Activated CD4-positive, alpha-beta T cell treated with anti-CD3 and anti-CD28 coated beads for 48 hours (primary cell): ENCODE measurements at places on chromosomes 12 and 14.

- no peak for DNase-seq
Measured at GRCh38 chr12:49675137-49675536, 32.1 kb downstream of the FMNL3 start.

GRCh38 chr14:97233319-97233985 lies 436.3 kb downstream of the VRK1 start:
- DNase-seq: no peak

- no peak for DNase-seq
Measured at GRCh38 chr14:102200690-102201352, 61.1 kb downstream of the WDR20 start.

- no peak for DNase-seq
Measured at GRCh38 chr12:5742258-5742657, 202.8 kb downstream of the ANO2 start.

DNA sequence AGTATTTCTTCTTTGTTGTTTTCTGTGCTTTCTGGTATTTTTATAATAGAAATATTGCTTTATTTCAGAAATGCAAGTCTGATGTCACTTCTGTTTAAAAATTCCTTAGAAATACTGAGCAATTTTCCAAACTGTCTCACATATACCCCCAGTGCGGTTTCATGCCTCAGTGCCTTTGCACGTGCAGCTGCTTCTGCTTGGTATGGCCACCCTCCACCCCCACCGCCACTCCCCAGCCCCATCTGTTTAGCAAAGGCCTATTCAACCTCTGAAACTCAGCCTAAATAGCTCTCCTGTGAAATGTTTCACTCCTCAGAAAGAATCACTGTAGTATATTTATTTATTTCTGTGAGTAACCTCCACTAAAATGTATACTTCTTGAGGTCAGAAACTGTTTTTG lies 52.3 kb downstream of the PPM1H start:
- DNase-seq: no peak

DNA sequence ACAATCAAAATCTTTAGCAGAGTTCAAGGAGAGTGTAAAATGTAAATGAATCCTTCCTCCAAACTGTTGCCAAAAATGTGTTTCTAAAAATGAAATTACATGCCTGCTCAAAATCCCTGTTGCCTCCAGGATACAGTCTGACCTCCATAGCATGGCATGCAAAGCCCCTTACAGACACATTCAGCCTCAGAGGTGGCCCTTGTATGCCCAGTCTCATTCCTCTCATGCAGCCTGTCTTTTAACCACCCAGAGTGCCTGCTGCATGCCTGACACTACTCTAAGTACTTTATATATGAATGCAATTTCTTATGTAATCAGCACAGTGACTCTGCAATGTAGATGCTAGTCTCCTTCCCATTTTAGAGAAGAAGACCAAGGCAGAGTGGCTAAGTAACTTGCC lies 24.4 kb upstream of the PTPRQ start:
- DNase-seq: no peak

- DNase-seq: no peak
Measured at GRCh38 chr12:14390449-14390848, 25.0 kb downstream of the ATF7IP start.

DNA sequence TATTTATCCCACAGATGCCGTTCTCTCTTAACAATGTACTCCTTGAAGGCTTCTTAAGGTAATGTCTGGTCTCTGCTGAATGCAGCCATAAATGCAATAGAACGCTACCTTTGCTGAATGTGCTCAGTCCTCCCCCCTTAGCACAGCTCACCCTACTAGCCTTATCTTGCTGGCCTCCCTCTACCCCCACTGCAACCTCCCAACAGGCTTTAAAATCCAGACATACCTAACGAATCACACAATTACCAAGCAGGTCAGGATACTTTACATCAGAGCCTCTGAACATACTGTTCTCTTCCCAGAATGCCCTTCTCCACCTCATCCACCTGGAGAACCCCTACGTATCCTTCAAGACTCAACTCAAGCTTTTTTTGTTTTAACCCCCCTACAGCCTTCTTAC lies 51.0 kb upstream of the CRADD start:
- no peak for DNase-seq

GRCh38 chr12:128137140-128137539 lies 129.8 kb upstream of the TMEM132C start:
- DNase-seq: no peak

- DNase-seq: no peak
Measured at GRCh38 chr14:22472935-22473854, 115.8 kb downstream of the DAD1 start.

DNA sequence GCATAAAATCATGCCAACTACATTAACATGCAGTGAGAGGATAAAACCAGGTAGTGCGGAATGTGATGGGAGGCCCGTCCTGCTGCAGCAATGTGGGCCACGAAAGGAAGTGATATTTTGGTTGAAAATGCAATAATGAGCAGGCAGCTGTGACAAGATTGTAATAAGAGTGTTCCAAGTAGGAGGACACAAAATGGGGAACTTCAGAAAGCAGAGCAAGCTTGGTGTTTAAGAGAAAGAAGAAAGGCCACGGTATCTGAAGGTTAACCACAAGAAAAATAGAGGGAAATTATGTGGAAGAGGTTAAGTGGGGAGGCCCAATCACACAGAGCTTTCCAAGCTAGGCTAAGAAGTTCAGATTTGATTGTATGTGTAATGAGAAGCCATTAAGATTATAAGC lies 34.3 kb downstream of the OVCH1 start:
- no peak for DNase-seq

DNA sequence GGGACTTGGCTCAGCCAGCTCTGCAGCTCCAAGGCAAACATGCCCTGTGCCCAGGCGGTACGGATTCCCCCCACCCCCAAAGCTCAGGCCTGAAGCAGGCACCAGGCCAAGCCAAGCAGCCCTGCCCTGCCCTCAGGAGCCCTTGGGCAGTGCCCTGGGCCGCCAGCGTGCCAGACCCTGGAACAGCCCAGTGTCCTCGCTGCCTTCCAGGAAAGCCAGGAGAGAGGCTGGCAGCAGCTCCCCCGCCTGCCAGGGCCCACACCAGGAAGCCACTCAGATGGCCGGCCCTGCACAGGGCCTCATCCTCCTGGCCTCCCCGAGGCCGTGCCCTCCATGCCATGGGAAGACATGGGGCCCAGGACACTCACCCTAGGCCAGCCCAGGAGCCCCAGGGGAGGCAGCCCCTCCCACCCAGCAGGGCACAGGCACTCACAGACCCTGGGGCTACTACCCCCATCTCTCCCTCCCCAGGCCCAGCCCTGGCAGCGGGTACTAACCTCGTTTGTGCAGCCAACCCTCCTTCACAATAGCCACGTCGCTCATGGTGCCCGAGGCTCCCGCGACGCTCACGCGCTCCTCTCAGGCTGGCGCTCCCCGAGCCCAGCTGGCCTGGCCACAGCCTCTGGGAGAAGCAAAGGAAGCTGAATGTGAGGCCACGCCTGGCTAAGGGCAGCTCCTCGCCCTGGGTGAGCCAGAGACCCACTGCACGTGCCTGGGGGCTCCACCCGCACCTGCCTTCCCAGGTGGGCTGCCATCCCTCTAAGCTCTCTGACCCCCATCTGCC lies 3.3 kb downstream of the AKT1 start:
- DNase-seq: no peak
